Cortex of kidney (tissue), 1 donor: ENCODE measurements at places on chromosomes 11 and 22.

DNA sequence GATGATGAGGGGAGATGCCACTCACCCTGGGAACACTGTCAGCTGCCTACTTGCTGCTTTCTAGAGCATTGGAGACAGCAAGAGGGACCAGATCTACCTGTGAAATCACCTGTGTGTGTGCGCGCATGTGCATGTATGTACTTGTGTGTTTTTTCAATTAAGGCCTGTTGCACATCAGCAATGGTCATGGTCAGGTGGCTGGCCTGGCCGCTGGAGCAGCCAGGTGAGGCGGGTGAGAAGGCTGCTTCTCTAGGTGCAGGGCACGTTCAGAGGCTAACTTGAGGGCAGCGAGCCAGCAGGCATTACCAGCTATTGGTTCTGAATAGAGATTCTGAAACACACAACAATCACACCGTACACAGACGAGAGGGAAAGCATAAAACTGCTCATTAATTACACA lies 65.1 kb downstream of the PARVG start:
- DNase-seq: no peak

DNA sequence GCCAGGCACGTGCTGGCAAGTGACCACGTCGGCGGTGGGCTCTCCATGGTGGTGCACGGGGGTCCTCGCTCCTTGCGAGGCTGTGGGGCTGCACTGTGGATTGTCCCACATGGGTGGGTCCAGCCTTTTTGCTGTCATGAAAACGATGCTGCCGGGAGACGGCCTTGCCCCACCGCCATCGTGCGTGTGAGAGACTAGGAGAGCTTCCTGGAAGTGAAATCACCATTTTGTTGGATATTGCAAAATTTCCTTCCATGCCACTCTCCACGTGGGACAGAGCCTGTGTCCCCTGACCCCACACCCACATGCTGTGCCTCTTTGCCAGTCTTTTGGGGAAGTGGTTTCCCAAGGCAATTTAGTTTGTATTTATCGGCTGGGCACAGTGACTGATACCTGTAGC lies 18.2 kb upstream of the GRAMD4 start:
- no peak for DNase-seq

GRCh38 chr11:33761471-33761870 lies 12.8 kb downstream of the FBXO3 start:
- DNase-seq: no peak

DNA sequence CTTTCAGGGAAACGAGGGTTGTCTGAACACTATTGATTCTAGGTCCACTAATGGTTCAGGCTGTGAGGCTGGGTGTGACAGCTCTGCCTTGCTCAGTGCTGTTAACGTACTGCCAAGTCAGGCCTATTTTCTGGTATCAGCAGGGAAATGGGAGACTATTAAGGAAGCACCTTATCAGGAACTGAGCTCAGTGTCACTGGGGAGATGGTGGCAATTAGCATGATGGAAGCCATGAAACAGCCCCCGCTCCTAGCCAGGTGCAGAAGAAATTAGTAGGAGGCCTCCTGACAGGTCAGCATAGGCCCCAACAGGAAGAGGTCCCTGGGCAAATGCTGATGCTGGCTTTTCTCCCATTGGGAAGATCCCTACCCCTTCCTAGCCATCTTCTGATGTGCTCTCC lies 42.6 kb upstream of the LMO2 start:
- no peak for DNase-seq

DNA sequence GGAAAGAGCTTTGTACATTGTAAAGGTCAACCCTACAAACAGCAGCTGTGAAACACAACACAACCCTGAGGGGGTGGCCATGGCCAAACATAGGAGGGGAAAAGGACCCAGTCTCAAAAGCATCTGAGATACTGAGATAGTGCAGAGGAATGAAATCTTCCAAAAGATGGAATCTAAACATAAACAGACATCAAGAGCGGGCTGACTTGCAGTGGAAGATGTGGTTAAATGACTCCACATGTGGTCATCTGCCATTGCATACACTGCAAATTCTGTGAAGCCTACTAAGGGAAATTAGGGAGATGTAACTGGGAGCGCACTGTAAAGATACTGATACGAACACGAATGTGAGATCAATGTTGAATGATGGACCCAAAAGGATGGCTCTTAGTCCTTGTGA lies 22.0 kb downstream of the BDNF start:
- DNase-seq: no peak

- no peak for DNase-seq
These were observed 20.4 kb downstream of the CDPF1 start for GRCh38 chr22:46229701-46230100.

GRCh38 chr11:45560155-45560912 lies 105.1 kb downstream of the CHST1 start:
- no peak for DNase-seq

DNA sequence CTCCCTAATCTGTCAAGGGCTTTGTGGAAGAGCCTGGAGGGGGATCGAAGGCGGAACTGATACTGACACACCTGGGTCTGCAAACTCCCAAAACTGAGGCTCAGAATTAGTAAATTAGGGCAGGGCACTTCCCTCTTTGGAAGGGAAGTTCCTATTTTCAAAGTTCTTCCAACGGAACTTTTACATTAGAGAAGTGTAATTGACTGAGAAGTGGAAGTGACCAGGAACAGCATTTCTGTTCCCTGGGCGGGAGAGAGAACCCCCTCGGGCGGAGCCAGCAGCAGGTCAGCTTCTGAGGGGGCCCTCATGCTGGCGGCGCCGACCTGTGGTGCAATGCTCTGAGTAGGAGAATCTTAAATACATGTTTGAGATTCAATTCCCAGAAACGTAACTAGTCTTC lies 1.1 kb upstream of the CBL start:
- no peak for DNase-seq

DNA sequence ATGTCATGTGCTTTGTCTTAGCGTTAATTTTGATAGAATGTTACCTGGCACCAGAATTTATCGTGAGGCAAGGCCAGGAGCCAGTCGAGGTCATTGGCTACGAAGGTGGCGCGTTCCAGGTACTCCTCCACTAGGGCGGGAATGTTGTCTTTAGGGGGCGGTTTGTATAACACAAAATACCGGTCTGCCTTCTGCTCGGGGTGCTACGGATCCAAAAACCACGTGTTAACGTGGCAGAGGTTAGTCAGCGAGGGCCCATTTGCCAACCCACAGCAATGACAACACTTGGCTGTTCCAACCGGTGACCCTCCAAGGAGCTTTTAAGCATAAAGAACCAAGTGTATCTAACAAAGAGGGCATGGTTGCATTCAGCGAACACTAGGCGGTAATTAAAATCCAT lies 12.5 kb downstream of the ASCC2 start:
- DNase-seq: no peak

DNA sequence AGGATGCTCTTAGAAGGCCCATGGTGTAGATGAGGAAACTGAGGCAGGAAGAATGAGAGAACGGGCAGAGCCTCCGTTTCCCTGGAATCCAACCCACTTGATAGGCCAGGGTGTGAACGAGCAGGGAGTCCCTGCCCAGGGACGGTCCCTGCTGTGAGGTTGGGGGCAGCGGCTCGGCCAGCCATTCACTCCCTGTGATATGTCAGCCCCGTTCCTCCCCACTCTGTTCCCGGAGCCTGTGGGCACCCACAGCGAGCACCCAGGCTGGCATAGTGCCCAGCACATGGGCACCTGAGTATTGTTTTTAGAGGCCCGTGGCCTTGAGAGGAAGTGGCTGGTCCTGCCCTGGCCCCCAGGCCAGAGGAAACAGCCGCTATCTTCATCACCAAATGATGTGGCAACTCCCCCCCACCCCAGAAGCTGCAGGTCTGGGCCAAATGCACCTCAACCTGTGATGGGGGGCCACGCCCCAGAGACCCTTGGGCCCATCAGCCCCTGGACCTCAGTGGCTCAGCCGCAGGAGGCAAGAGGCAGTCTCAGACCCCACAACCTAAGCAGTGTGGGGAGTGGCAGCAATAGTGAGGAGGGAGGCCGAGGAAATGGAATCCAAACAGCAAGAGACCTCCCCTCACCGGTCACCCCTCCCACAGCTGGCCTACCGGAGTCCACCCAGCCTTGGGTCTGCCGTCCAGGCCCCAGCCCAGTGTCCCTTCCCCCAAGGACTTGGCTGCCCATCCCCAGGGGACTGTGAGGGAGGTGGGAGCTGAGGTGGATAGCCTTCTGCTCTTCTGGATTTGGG lies 2.1 kb downstream of the ALDH3B1 start:
- no peak for DNase-seq

- DNase-seq: no peak
These were observed 74.2 kb downstream of the ZBTB16 start for GRCh38 chr11:114133548-114134329.

- no peak for DNase-seq
These were observed 7.6 kb upstream of the VPS37C start for GRCh38 chr11:61168800-61169199.

DNA sequence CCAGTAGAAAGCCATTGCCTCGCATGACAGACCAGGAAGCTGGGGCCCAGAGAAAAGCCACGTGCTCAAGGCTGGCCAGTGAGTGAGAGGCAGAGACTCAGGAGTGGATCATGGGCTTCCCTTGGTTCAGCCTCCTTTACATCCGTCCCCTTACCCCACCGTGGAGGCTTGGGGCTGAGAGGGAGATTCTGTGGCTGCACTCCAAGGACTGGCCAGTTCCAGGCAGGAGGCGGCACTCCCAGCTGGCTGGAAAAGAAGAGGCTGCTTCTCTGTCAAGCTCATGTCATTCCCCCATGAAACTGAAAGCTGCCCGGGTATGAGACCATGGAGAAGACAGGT lies 6.6 kb upstream of the ASCL2 start:
- no peak for DNase-seq

GRCh38 chr11:21612326-21612725 lies 580.6 kb upstream of the ANO5 start:
- DNase-seq: no peak

- DNase-seq: no peak
These were observed 2.1 kb downstream of the MED15 start for GRCh38 chr22:20509344-20510047.

GRCh38 chr11:78838417-78838816 lies 263.8 kb upstream of the NARS2 start:
- no peak for DNase-seq
